Epithelial cell of prostate (primary cell): ENCODE measurements at places on chromosomes 2 and 18.

- peak; percentile 100 for DNase-seq
These were observed 94.2 kb upstream of the DLX2 start for GRCh38 chr2:172196768-172197431.

DNA sequence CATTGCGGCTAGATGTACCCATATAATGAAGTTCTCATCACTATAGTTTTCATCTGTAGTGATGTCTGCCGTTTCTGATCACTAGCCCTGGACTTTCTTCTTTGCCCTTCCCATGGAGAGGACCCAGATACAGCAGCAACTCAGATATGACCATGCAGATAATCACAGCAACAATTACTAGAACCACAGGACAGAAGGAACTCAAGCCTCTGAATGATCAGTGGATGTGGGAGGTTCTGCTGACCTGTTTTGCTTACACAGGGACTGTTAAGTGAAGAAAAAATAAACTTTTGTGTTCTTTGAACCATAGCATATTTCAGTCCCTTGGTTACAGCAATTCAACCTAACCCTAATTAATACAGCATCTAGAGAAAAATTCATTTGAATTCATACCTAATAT lies 62.7 kb downstream of the ACVR1 start:
- DNase-seq: no peak

DNA sequence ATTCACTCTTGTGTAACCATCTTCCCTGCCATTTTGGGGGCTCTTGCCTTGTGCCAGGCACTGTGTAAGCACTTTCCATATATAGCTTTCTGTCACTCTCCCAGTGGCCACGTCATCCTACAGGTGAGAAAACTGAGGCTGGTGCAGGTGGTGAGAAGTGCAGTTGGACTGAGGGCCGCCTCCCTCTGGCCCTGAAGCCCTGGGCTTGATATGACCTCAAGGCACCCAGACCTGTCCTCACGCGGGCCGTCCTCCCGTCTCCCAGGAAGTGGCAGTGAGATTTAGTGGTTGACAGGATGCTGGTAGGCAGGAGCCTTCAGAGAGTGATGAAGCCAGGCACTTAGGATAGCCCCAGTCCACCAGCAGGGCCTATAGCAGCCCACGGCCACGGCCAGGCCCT lies 30.5 kb downstream of the MAL start:
- no peak for DNase-seq

DNA sequence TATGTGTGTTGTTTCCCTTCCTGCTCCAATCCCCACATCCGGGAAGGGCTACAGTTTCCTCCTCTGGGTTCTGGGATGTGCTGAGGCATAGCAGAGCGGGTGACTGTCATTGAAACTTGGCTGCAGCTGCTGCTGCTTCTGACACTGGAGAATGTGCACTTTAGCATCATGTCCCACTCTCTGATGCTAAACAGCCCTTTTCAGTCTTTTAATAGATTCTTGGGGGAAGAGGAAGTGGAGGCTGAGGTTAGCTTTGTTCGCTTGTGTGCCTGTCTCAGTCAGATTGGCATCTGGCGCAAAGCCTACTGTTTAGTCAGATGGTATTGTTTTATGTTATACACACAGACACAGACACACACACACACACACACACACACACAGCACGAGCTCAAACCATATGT lies 136.5 kb upstream of the RND3 start:
- DNase-seq: no peak

DNA sequence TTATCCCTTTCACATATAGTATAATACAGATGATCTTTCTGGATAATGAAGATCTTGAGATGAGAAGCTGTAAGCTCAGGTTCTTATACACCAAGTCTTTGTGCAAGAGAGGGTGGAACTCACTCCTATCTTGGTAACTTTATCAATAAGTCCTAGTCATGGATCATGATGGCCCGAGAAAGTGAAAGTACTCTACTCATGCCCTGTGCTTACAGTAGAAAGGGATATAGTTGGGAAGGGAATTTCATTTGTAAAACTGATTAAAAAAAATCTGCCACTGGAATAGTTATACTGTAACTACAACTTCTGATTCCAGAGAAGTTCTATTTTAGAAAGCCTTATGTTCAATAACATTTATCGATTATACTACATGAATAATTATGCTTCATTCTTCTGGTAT lies 51.8 kb downstream of the MYO3B start:
- no peak for DNase-seq

DNA sequence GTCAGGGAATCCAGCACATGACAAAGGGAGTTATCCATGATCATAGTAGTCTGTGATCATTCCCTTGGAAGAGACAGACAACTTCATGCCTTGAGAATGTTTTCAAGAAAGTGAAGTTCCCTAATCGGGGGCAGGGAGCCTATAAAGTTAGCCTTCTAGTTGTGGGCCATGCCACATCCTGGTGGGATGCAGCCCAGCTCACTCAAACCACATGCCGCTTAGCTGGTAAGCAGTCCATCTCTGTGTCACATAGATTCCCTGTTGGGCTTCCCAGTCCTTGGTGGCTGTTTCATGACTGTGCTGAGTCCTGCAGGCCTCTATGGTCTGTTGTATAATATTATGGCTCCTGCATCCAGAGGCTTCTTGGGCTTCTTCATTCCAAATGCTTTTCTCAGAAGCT lies 11.4 kb upstream of the ARHGAP25 start:
- DNase-seq: no peak

DNA sequence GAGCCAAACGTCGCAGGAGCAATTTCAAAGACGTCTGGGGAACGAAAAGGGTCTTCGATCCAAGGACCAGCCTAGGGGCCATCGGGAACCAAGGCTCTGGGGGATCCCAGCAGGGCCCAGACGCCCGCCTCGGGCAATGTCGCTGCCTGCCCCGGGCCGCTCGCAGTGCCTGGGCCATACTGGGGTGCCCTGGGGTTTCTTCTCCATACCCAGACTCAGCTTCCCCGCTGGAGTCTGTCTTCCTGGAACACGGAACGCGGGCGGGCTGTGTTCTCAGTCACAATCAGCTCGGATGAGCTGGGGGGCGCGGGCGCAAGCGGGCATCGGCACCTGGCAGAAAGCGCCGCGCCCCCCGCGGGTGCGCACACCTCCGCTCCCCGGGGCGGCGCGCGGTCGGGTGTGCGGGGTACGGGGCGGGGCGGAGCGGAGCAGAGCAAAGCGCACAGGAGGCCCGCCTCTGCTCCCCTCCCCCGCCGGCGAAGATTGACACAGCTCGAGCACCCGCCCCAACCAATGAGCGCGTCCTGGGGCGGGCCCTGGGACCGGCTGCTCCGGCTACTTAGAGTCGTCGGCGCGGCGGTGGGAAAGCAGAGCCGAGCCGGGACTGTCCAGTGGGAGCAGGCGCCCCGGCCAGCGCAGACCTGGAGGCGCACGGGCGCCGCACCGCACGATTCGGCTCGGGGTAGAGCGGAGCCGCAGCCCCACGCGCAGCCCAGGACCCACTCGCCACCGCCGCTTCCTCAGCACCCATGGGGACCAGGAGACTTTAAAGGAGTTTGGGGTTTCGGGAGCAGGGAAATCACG lies at the start of gene LRATD1:
Gene LRATD1 (plus strand): TSS at position 585 of the 804 bp plus-strand sequence. CDS start 1,263 bp downstream, outside the sequence.
- peak; percentile 80 for DNase-seq

DNA sequence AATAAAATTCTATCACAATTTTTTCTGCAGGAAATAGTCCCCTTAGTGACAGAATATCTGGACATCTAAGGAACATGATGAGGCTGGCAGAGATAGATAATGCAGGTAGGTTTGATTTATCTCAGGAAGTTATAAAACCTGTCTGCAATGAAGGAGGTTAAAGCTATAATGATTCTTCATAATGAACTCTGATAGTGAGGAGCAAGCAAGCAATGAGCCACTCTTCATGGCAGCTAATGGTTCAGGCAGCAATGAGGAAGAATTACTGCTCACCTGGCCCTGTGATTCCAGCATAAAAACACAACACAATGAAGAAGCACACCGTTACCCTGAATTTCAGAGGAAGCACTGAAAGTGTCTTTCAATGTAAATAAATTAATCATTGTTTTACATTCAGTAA lies 599.6 kb upstream of the PKDCC start:
- no peak for DNase-seq

- DNase-seq: no peak
These were observed 143.5 kb upstream of the NCKAP5 start for GRCh38 chr2:133711806-133712205.

GRCh38 chr2:193518041-193518817 lies 1323.5 kb upstream of the TMEFF2 start:
- peak; percentile 52 for DNase-seq

DNA sequence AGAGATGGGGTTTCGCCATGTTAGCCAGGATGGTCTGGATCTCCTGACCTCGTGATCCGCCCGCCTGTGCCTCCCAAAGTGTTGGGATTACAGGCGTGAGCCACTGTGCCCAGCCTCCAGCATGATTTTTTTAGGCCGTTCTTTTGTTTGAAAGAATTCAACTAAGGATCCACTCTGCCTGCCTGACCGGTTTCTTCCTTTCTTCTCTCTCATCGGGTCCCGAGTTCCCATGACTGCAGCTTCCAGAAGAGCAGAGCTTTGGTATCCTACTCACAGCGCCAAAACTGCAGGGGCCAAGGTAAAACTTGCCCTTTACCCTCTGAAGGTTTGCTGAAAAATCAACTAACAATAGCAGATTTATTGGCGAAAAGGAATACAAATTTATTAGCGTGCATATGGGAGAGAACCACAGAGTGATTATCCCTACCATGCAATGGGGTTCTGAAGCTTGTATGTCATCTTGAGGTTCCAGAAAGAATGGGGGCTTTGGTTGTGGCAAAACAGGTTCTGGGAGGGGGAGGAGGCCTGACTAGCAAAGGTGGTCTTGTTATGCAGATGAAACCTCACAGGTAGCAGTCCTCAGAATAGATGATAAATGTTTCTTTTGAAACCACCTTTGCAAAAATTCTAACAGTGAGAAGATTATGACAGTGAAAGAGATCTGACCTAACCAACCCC lies 87.0 kb upstream of the MSH6 start:
- DNase-seq: no peak

DNA sequence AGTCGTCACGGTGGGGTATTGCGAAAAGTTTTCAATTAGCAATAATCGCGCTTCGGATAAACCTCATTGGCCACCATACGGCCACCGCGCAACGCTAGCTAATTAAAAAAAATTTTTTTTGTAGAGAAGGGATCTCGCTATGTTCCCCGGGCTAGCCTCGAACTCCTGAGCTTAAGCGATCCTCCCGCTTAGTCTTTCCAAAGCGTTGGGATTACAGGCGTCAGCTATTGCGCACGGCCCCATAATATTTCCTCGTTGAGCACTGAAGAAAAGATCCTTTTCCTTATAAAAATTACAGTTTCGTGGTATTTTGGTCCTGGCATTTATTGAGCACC lies 759 bp upstream of the ACTR1B start:
- no peak for DNase-seq

DNA sequence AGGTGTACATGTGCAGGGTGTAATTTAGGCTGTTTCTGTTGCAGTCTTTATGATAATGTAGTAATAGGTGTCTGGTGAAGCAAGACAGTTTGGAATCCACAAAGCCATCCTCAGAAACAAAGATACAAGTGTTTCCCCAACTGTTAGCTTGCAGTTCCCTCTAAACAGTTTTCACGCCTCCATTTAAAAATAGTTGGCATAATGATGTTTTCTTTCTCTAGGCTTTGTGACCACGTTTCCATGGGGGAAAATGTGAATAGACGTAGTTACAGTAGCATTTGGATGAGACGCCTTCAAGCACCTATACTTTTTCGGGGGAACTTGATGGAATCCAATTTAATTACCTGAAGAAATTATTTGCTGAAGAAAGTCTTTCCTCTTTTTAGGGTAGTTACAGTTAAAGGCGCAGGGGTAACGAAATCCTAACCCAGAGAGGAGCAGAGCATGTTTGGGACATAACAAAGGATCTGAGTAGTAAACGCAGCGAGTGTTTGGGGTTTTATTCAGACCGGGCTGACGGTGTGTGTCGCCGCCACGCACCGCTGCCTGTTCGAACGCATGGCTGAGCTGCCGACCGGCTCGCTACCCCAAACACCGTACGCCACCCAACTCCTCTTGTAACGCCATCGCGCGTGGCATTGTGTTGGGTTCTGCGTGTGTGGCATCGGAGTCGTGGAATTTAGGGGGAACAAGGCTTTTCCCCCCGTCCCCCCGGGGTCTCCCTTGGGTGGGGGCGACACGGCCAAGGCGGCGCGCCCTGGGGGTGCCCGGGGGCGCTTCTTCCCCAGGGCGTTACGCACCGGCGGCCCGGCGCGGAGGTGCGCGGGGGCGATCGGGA lies 681 bp upstream of the NRP2 start:
- DNase-seq: no peak

- DNase-seq: no peak
These were observed 1026.7 kb upstream of the ACVR2A start for GRCh38 chr2:146818122-146818521.

- DNase-seq: no peak
These were observed 6.0 kb downstream of the LHCGR start for GRCh38 chr2:48749291-48750127.

DNA sequence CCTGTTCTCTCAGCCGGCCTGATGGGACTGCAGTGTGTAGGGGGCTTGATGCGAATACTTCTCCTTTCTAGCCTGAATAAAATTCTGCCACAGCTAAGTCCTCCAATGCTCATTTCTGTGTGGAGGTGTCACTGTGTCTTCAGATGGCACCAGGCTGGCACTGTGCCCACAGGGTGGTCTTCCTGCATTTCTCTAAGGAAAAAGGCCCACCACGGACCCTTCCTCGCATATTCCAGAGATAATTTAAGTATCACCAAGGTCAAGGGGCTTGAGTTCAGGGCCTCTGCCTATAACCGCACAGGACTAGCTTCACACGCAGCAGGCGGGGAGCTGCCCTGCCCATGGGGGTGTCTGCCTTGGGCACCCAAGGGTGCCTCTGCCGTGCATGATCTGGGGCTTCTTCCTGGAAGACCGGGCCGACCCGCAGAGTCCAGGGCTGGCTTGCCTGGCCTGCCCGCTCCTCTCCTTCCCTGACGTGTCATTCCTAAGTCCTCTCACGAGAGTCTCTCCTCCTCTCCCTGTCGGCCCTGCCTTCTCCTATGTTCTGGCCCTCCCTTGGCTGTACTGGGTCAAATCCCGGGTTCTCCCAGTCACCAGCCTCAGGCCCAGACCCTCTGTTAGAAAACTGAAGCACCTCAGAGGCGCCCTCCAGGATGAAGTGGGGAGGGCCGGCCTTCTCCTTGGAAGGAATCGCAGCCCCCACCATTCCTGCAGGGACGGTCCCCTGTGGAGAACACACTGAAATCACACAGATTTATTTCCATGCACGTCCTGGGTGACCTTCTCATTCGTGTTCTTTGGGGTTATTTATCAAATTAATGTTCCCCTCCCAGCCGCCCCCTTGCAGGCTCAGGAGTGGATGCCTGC lies 48.9 kb upstream of the PXDN start:
- no peak for DNase-seq

DNA sequence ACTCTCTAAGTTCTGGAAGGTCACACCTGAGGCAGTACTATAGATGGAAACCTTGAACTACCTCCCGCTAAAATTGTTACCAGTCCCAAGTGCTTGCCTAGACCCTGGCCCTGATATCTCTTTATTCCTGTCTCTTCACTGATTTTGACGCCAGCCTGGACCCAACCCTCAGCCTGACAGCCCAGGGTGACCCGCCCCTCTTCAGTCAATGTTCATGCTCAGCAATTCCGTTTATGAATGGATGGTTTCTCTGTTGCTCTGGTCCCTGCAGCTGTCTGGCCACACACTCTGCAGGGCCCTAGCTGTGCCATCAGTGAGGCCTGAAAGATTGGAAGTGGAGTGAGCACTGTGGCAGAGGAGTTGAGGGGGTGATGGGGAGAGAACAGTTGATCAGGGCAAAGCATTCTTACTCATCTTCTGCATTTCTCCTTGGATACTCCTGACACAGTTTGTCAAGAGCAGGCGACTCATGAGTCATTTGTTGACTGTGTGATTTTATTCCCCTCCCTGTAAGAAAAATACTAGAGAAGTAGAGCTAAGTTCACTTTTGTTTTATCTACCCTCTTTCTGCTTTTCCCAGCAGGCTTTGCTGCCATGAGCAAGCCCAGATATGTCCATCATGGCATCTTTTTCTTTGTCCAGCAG lies 46.0 kb downstream of the NPAS2 start:
- DNase-seq: no peak

GRCh38 chr2:159177957-159178356 lies 108.5 kb downstream of the WDSUB1 start:
- no peak for DNase-seq
